ENCODE measurements at places on chromosomes 16 and 17. TPM values are rescaled to one million over a fixed set of nuclear protein-coding genes. Genes with fewer than 3 reads are reported as not detected.

- DNase-seq: no peak
Measured at GRCh38 chr17:27613433-27613832, 17.6 kb upstream of the LGALS9 start.

DNA sequence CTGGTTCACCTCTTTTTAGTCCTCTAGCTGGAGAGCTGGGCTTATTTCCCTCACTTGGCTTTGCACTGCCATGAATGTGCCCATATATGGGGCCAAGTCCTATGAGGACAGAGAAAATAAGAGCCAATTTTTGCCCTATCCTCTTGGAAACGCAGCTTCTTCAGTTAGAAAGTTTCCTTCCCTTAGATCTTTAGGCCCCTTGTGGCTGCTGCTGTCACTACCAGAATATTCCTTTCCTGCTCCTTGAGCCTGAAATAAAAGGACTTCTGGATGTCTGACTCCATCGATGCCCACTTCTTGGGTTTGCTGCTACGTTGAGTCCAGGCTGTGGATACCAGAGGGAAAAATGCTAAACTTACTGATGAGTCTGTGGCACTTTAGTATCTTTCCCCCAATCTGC lies 487.1 kb downstream of the GRIN2A start:
- no peak for DNase-seq

- DNase-seq: no peak
Measured at GRCh38 chr16:19294156-19294649, 8.7 kb downstream of the CLEC19A start.

DNA sequence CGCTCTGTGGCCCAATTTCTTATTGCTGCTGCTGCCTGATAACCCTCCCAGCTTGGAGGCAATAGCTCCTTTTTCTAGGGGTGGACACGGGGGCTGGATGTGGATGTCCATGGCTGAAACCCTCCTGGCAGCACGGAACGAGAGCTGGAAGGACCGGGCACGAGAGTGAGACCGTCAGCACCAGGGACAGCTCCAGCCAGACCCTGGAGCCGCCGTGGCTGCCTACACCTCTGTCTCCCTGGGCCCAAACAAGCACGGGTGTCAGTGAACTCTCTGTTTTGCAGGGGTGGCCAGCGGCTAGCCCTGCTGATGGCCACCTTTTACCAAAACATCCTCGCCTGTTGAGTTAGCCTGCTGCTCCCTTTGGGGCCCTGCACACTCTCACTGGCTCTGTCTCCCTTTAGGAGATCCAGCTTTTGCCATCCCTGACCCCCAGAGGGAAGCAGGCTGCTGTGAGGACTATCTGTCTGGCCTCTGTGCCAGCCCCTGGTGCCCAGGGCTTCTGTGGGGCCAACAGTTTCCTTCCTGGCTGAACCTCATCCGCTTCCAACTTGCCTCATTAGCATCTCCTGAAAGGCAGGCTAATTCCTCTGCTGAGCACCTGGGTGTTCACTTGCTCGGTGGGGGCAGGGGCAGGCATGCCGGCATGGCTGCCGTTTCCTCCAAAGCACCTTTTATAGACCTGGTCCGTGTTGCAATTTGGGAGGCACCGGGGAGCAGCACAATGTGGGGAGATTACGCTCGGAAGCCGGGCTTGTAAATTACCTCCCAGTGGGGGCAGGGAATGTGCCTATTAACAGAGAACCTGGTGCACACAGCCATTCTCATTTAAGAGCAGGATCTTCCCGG lies 118.1 kb downstream of the ENGASE start:
- peak; percentile 11 for DNase-seq

- DNase-seq: no peak
Measured at GRCh38 chr16:336269-336668, 16.3 kb downstream of the AXIN1 start.

GRCh38 chr16:49516382-49517036 lies 142.9 kb downstream of the C16orf78 start:
- no peak for DNase-seq

DNA sequence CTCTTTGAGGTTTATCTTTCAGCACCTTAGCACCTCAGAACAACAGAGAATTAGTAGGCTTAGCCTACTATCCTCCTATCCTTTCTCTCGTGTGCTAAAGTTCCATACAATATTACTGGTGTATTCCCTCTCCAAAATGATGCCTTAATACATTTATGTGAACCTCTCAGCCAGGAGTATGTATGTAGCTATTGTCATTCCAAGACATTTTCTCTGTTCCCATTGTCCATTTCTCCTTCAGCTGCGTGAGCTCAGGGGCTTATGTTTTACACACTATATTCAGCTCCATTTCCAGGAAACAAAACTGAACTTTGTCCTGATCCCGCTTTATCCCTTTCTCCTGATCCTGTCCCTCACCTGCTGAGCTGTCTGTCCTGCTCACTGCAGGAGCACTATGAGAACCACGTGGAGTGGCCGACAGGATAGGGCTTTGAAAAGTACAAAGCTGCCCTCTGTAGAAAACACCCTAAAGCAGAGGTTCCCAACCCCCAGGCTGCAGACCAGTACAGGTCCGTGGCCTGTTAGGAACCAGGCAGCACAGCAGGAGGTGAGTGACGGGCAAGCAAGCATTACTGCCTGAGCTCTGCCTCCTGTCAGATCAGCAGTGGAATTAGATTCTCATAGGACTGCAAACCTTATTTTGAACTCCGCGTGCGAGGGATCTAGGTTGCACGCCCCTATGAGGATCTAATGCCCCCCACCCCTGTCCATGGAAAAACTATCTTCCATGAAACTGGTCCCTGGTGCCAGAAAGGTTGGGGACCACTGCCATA lies 55.7 kb downstream of the CENPV start:
- no peak for DNase-seq

DNA sequence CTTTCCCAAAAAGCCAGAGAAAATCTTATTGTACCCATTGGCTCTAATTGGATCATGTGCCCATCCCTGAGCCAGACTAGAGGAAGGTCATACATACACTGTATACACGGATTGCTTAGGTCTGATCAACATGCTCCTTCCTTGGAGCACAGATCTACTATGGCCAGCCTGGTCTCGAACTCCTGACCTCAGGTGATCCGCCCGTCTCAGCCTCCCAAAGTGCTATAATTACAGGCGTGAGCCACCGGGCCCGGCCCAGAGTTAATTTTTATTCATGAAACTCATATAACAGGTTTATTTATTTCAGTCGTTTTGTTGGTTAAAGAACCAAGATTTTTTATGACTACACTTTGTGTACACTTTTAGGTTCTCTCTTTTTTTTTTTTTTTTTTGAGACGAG lies 1.2 kb upstream of the TAOK1 start:
- no peak for DNase-seq

- no peak for DNase-seq
Measured at GRCh38 chr16:58177353-58177710, 20.6 kb downstream of the CSNK2A2 start.

DNA sequence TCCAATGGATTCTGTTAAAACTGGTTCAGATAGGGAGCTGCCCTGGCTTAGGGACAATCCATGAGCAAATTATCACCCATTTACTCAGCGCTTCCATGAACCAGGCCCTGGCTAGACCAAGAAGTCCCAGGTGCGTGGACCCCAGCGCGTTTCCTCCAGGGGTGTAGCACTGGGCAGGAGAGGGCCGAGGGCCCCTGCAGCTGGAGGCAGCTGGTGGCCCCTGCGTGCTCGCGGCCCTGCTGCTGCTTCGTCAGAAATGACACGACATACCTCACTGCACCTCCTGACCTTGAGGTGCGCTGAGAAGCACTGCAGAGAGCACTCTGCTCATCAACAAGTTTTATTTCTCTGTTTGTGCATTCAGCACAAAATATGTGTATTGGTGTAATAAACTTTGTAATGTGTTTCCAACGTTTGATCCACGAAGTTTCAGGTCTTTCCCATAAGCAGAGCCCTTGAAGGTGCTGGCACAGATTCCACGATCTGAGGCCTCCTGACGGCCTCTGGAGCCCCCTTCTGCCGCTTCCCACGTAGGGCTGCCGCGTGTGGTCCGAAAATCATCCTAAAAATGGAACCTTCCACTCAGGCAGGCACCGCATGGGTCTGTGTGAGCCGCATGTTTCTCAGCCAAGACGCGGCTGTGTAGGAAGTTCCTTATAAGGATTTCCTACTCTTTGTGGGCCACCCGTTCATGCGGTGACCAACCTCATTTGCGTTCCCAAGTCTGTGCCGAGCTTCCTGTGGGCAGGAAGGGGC lies 50.8 kb upstream of the ZCCHC14 start:
- DNase-seq: no peak

Gene ARHGAP27
- 0.89 TPM for polyA plus RNA-seq

Gene TBC1D3B
- polyA plus RNA-seq: 1.6 TPM

All from IMR-90 (cell line).